ENCODE measurements at places on chromosomes 12 and 14. TPM values are rescaled to one million over a fixed set of nuclear protein-coding genes. Genes with fewer than 3 reads are reported as not detected.

GRCh38 chr12:4874671-4875070 lies 35.0 kb upstream of the KCNA1 start:
- no peak for DNase-seq

PMCH gene
- polyA plus RNA-seq: 0.24 TPM

DNA sequence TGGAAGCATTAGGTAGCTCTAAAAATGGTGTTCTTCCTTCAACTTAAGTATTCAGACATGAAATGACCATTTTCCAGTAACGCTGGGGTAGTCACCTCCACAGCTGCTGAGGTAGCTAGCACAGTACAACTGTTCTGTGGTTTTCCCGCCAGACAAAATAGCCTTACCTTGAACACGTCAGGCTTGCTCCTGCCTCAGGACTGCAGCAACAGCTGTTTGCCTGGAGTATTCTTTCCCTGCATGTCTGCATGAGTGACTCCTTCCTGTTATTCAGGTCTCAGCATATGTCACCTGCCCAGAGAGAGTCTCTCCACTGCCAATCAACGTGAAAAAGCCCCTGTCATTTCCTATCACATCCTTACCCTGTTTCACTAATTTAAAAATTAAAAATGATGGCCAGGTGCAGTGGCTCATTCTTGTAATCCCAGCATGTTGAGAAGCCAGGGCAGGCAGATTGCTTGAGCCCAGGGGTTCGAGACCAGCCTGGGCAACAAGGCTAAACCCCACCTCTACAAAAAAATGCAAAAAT lies 37.9 kb downstream of the WDR89 start:
- DNase-seq: no peak

LRRK2 gene
- 2.7 TPM for polyA plus RNA-seq

GRCh38 chr14:61231810-61232209 lies 49.3 kb downstream of the TMEM30B start:
- DNase-seq: no peak

DNA sequence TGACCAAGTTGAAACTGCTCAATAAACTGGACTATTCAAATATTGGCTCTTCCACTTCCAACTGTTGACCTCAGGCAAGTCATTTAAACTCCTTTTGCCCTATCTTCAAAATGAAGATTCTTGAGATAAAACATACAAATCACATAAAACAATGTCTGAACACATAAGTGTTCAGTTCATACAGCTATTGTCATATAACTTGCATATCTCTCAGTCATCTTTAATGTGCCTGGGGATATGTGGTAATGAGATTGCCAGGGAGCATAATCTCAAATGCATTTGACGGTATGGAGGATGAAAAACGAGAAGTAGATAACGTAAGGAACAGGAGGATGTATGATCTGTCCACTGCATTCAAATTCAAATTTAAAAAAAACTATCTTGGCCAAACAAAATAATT lies 237.0 kb upstream of the DIO2 start:
- DNase-seq: no peak

DNA sequence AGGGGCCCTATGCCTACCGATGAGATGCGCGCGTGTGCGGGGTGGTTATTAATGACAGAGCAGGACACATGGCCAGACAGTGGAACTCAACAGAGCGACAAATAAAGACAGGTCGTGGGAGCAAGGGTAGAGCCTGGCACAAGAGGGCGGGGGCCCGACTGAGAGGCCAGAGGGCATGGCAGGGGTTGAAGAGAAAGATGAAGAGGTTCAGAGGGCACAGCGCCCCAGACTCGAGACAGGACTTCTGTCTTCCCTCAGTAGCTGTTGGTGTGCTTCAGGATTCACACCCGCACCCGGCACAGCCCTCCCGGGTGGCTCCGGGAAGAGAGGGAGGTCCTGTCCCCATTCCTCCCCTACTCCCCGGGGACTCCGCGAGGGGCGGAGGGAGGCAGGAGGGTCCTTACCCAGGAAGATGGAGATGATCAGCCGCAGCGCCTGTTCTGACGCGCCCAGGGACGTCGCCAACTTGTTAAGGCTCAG lies 366 bp downstream of the LPCAT3 start:
- DNase-seq: no peak

- no peak for DNase-seq
These were observed 55.7 kb upstream of the PTGR2 start for GRCh38 chr14:73795974-73796373.

CHPT1 gene
- polyA plus RNA-seq: 24.8 TPM

P2RX2 gene
- not detected for polyA plus RNA-seq

C12orf54 gene
- 0.29 TPM for polyA plus RNA-seq

WIF1 gene
- polyA plus RNA-seq: 12.0 TPM

DNA sequence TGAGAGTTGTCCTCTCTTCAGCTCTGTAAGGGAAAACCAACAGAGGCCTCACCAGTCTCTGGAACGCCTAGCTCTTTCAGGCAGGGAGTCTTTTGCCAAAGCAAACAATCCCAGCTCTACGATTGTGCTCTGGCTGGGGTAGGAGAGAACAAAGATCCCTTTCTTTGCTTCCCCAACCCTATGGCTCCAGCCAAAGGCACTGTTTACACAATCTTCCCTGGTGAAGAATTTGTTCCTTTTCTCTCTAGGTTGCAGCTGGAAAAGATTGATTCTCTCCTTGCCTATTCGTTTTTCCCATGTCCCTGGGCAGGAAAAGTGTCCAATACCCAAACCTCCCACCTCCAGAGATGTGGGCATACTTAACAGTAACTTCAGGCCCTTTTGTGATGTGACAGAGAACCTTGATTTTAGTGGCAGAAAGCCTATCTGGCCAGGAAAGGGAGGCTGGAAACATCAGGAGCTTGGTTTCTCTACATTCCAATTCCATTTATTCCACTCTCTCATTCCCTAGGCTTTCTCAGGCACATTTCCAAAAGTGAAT lies 16.8 kb downstream of the ATP5MC2 start:
- peak; percentile 86 for DNase-seq

DNA sequence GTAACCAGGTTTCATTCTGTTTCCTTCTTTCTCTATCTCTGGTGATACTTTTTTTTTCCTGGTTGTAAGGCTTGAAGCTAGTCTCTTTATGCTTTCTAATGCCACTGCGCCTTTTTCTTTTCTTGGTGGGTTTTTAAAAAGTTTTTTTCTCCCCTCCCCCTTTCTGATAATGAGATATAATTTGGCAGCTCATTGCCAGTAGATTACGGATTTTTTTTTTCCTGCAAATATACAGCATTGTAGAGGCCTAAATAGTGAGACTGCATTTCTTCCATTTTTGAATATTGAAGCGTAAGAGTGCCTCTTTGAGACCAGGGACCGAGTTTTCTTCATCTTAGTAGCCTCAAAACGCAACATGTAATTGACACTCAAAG lies 1.1 kb downstream of the PAPOLA start:
- no peak for DNase-seq

DNA sequence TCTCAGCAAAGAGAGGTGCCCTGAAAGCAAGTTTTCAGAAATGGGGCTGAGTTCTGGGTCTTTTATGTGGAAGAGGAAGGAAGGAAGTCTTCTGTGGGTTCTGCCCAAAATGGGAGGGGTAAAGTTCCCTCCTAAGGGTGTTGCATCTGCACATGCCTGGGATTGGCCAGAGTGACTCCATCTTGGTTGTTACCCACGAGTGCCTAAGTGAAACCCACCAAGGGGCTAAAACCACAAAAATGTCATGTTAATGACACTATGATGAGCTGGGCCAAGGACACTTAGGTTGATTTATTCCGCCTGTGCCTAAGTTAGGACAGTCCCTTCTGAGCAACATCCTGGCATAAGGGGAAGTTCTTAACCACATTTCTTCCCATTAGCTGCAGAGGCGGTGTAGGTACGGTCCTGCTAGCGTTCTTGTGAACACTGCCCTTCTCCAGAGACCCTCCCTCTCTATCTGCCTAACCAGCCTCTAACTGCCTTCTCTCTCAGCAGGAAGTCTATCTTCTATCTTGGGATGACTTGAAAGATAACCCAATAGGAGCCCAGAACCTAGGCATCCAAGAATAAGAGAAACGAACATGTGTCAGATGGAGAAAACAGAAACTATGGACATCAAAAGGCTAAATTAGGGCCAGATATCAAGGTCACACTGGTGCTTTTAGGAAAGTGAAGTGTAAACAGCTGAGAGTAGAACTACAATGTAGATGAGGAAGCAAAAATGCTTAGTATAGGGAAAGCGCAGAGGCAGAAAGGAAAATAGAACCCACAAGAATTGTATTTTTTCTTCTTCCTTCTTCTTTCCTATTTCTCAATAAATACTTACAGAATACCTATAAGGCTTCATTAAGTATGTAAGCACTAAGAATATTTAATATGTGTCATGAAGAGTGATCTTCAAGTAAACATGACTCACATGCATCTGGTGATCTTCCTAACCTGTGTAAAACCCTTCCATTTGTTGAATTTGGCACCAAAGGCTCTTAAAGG lies 104.2 kb upstream of the AMN1 start:
- DNase-seq: peak; percentile 48

- DNase-seq: no peak
These were observed 248.0 kb upstream of the FLRT2 start for GRCh38 chr14:85281921-85282320.

DNA sequence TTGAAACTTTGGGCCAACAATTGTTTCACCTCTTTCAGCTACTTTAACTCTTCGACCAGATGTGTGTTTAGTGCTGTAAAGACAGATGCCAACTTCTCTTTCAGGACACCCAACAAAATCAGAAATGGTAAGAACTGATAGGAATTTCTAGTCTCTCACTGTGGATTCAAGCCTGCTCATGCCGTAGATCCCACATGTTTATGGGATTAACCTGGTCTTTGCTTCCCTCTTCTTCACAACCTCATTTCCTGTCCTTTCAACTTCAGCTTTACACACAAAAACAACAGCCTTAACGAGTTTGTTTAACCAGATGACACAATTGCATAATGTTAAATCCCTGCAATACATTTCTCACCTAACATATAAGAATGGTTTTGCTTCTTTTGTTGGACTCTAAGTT lies 1031.9 kb upstream of the LRFN5 start:
- no peak for DNase-seq

CLEC4D gene
- polyA plus RNA-seq: not detected

- no peak for DNase-seq
These were observed 89.8 kb downstream of the ZFP36L1 start for GRCh38 chr14:68703093-68703492.

DNA sequence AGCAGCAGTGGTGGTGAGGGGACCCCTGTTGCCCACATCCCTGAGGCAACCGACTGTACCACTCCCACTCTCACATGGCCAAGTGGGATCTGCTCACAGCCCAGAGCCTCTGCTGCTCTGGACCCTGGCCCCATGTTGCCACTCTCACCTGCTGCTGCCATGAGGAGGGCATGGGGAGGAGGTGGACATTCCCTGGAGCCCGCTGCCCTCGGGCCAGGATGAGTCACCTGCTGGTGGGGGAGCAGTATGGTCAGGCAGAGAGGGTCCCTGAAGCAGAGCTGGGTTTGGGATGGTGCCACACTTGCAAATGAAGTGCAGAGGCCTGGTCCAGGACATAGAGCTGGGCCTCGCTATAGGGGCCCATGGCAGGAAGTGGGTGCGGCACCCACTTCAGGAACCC lies 26.1 kb downstream of the SDR9C7 start:
- no peak for DNase-seq

- DNase-seq: no peak
These were observed 37.5 kb downstream of the CDC42BPB start for GRCh38 chr14:103019826-103020225.

DNA sequence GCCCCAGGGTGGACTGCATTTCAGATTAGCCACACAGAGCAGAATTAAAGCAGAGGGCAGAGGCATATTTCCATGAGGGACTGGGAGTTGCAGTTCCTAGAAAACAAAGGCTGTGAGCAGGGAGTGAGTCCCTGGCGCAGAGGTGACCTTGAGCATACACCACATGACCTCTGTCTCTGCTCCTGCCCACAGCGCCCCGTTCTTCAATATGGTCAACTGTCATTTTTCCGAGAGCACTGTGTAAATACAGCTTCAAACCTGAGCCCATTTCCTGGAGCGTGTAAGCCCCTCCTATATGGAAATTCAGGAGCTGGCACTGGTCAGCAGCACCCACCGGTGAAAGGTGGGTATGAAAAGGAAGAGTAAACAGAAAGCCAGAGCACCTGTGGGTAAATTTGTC lies 192.2 kb upstream of the PELI2 start:
- no peak for DNase-seq

DNA sequence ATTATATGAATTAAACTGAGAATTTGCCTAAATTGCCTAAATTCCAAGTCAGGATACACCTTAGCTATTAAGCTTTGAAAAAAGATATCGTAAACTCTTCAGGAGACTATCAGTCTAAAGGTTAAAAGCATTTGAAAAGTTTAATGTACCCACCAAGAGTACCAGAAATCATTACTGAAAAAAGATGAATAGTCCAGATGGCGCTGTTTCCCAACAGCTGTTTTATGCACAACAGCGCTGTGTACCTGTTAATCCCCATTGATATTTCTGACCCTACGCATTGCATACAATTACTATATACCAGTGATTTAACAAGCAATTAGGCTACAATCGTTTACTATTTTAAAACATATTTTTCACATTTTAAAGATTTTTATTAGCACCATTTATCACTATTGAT lies 185.0 kb downstream of the PLCZ1 start:
- peak; percentile 9 for DNase-seq

DNA sequence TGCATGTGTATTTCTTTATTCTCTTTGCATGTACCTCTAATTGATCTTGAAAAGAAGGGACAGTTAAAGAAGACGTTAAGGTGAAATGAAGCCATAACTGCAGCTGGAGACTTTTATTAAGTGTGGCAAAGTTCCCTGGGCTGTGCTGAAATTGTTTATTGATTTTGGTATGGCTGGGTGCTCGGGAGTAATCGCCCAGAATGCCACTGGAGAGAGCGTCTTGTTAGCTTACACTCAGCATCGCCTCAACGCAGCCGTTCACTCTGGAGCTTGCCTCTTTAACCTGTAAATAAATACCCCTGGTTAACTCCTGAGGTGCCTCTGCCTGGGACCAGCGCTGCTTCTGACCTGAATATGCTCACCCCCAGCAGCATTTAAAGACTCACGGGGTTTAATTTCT lies 98.6 kb downstream of the GPATCH2L start:
- DNase-seq: no peak

GRCh38 chr12:66799551-66799950 lies 120.7 kb upstream of the GRIP1 start:
- DNase-seq: no peak

DNA sequence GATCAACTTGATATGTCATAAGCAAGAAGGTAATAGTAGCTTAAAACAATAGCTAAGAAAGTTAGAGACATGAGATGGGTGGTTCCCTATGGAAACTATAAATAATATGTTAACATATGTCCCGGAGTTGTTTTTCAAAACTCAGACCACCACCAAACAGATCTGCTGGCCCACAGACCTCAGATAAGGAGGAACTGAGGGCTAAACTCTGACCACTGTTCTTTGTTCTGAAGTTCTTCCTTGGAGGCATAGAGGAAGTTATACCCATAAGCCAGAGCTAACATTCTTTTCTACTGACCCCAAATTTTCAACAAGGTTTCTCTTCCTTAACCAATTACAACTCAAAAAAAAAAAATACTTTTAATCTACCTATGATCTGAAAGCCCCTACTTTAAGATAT lies 156.1 kb upstream of the FSCB start:
- DNase-seq: no peak

NPAS3 gene
- polyA plus RNA-seq: 6.1 TPM

- no peak for DNase-seq
These were observed 71.4 kb upstream of the IFNG-AS1 start for GRCh38 chr12:67917811-67918210.

CLEC9A gene
- 0.11 TPM for polyA plus RNA-seq

TAS2R31 gene
- polyA plus RNA-seq: 1.8 TPM

All from muscle of leg (tissue), 16 donors.